ENCODE measurements at places on chromosomes 6 and 20. TPM values are rescaled to one million over a fixed set of nuclear protein-coding genes. Genes with fewer than 3 reads are reported as not detected.

- DNase-seq: no peak
Observed at GRCh38 chr20:54078296-54078984, 8.0 kb upstream of the BCAS1 start.

GRCh38 chr20:38337561-38338140 lies 8.6 kb upstream of the LBP start:
- peak; percentile 11 for DNase-seq

GRCh38 chr20:64069614-64070243 lies 6.7 kb downstream of the TCEA2 start:
- no peak for DNase-seq

- DNase-seq: no peak
Observed at GRCh38 chr20:59752101-59752586, 147.8 kb downstream of the PHACTR3 start.

DNA sequence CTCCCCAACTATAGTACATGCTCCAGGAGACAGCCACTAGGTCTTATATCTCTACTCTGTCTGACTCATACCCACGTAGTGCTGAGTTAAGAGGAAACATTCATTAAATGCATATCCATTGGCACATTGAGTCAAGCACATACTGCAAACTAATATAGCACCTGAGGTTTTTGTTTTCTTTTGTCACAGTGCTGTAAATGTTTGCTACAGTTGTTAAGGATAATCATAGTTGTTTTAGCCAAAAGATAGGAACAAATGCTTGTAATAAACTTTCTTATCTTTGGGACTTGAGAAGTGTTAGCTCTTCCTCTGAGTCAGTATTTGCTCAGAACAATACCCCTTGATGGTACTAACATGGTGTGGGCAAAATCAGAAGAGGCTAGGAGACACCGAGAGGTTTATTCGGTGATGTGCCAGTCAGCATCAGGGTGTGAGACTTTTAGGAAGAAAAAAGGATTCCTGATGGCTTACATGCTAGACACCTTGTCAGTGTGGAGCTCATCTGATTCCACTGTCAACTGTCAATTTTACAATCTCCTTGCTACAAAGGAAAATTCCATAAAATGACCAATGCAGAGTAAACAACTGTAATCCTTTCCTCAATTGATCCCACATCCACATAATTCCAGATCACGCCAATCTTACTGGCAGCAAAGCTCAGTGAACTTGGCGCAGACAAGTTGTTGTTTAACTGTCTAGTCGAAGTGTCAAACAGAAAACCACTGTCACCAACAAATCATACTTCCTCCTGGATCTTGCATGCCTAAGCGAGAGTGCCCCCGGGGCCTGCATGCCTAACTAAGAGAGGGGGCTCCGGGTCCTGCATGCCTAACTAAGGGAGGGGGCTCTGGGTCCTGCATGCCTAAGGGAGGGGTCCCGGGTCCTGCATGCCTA lies 36.1 kb downstream of the ELOVL2 start:
- peak; percentile 36 for DNase-seq

GRCh38 chr20:37700301-37700700 lies 6.5 kb downstream of the CTNNBL1 start:
- DNase-seq: no peak

GRCh38 chr6:39904946-39905639 lies 29.2 kb downstream of the MOCS1 start:
- no peak for DNase-seq

GRCh38 chr6:166308769-166309589 lies 787 bp upstream of the PRR18 start:
- no peak for DNase-seq

- DNase-seq: no peak
Observed at GRCh38 chr6:129111346-129111745, 228.4 kb downstream of the LAMA2 start.

DNA sequence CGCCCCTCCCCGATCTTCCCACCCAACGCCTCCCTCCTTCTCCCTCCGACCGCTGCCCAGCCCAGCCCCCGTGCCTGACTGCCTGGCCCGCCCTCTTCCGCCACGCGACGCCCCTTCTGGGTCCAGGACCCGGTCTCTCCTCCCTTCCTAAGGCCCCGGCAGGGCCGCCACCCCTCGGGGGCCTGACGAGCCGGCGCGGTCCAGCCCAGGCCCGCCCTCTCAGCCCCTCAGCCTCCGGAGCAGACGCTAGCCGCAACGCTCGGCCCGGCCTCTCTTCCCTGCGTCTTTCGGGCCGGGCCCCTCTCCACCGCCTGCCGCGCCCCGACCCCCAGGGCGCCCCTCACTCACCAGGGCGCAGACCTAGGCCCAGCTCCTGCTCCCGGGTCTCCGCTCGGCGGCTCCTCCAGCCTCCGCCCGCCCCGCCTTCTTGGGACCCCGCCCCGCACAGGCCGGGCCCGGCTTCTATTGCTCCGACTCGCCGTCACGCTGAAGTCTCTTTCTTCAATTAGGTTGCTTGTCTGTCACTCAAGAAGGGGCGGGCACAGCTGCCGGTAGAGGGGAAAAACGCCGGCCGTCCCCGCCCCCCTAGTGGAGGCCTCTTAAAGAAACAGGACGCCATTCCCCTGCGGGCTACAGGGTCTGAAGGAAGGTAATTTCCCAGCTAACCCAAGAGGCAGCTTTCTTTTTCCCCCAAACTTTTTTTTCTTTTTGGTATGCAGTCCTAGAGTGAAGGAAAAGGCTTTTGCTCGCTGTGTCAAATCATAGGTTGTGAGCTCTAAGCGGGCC lies at the start of gene ELMO2:
TSS of gene ELMO2 (minus strand) at position 416 of the 786 bp plus-strand sequence. CDS start 12,133 bp downstream, outside the sequence.
- DNase-seq: peak; percentile 96

Gene MAPK13
- 0.89 TPM for total RNA-seq

Gene ITPR3
- 38.9 TPM for total RNA-seq

Gene RNF144B
- total RNA-seq: 11.4 TPM

Gene COL21A1
- not detected for total RNA-seq

Gene BICRAL
- 7.3 TPM for total RNA-seq

All from NCI-H460 (cell line).